ENCODE measurements at places on chromosomes 2 and 18.

GRCh38 chr2:3357926-3358325 lies 19.7 kb downstream of the EIPR1 start:
- DNase-seq: no peak

DNA sequence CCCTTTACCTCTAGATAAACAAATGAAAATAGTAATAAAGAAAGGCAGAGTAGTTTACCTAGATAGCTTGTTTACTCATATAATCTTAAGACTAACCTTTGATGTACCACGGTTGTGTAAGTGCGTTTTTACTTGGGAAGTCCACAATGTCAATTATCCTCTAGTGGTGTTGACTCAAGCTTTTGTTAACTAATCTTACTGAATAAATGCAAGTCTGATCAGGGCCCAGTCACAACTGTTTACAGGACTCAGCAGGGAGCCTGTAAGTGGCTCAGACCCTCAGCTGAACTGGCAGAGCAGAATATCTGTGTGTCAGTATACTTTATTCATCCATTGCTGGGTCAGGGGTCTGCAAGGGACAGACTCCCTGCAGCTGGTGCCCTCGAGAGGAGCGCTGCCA lies 98.1 kb upstream of the ACAA2 start:
- no peak for DNase-seq

GRCh38 chr2:164840930-164841718 lies 499 bp downstream of the COBLL1 start:
- DNase-seq: no peak

DNA sequence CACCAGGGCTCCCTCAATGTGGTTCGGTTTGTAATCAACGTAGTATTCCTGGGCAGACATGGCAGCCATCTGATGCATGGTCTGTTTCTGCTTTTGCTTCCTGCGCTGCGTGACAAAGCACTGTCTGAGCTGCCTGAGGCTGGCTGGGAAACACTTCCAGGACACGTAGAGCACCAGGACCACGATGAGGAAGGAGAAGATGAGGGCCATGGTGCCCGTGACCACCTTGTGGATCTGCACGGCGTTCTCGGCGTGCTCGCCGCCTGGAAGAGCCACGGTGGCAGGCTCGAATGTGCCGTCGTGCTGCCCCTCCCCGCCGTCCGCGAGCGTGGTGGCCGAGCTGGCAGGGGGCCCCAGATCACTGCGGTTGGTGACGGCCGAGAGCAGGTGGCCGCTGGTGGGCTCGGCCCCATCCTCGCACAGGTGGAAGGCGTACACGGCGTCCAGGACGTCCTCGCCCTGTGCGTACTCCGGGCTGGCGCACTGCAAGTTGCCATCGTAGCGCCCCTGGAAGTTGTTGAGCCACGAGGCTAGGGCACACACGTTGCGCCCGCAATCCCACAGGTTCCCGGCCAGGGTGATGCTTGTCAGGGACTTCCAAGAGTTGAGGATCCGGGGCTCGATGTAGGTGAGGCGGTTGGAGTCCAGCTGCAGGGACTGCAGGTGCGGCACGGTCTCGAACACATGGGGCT lies 2.1 kb downstream of the LRRTM1 start:
- DNase-seq: no peak

- DNase-seq: no peak
Measured at GRCh38 chr18:61901323-61901986, 8.6 kb upstream of the RNF152 start.

- DNase-seq: no peak
Measured at GRCh38 chr18:69943021-69943420, 4.7 kb downstream of the CD226 start.

DNA sequence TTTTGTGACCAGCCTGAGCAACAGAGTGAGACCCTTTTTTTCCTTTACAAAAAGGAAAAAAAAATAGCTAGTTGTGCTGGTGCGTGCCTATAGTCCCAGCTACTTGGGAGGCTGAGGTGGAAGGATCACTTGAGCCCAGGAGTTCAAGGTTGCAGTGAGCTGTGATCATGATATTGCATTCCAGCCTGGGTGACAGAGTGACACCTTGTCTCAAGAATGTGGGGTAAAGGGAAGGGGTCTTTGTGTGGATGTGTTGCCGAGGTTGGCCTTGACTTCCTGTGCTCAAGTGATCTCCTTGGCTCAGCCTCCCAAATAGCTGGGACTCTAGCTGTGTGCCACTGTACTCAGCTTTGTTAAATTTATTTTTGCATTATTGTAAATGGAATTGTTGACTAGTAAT lies 120.6 kb downstream of the ZNF407 start:
- DNase-seq: no peak

DNA sequence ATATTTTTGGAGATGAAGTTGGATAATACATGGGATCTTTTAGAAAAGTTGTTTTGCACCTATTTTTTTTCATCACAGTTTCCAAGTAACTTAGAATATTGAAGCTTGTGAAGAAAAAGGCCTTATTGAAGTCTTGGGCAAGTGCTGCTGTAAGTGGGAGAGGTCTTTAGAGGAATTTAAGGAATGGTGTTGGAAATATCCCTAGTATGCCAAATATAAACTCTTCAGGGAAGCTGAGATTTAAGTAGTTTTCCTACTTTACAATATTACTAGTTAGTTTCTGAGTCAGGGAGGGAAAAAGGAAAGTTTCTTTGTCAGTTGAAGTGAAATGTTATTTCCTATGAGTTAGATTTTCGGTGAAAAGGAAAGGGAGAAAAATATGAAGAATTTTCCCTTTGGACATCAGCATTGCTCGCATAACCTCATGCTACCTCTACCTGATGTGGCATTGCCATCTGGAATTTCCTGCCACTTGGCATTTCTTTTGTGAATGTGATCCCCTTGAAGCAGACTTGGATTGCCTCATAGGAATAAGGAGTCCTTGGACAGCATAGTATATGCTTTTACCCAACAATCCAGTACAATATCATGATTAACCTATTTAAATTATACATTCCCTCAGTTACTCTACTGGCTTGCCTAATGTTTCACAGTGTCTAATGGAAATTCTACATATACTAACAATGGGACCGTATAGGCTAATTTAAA lies 12.1 kb downstream of the PLEKHH2 start:
- DNase-seq: no peak

- DNase-seq: no peak
Measured at GRCh38 chr18:47926101-47926850, 4.2 kb downstream of the SMAD2 start.

- no peak for DNase-seq
Measured at GRCh38 chr2:168003876-168004275, 243.5 kb downstream of the STK39 start.

DNA sequence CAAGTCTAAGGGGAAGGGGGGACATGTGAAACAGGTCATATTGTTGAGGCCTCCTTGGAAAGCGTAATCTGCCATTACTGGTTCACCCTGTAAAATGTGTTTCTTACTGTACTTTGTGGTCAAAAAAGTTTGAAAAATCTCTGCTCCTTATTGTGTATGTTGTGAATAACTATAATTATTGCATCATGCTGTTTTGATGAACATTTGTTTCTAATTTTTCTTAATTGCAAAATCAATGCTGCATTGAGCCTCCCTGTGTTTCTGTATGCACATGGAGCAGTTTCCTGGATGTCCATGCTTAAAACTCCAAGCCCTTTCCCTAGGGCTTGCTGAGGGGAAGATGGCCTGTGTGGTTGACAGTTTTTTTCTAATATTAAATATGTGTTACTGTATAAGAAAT lies 158.6 kb downstream of the RNF144A start:
- DNase-seq: no peak

DNA sequence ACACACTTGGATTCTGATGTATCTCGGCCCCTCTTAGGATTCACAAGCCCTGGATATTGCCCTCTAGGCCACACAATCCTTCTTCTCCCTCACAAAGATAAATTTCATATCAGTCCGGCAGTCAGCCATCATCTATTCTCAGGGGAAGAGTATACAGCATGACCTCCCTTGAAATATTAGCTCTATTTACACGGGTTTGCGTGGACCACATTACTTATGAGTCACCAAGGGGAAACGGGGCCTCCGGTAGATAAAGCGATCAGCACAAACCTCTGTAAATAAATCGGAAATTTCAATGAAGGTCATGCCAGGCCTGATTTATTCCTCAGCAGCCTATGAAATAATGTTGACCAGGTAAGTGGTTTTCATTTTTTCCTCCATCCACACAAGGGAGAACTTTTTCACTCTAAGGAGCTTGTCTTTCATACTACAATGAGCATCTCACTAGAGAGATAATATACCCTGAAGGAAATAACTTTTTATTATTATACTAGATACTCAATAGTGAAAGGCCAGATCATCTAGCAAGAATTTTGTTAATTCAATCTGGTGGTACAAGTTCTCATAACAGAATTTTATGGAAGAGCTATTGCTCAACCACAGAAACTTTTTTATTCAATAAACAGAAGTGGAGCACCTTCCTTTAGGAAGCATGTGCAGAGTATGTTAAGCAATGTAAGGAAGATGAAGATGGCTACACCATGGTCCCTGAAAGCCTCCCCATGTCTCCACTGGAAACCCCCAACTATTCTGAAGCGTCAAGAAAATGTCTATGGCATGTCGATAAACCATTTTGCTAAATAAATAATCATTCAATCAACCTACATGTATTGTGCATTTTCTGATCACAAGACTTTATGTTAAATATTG lies 125.2 kb upstream of the PIK3C3 start:
- no peak for DNase-seq

DNA sequence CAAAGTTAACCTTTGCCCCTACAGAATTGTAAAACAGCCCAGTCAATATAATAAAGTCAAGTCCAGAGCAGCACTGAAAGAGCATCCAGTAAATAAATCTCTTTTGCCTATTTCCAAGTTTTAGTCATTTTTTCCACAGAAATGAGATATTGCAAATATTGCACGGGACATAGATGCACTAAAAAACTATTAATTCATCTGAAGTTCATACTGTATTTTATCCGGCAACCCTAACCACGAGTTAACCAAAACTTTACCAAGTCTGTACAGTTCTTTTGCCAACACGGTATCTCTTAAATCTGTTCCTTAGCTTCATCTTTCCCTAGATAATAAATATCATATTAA lies 484 bp upstream of the ASNSD1 start:
- DNase-seq: no peak

GRCh38 chr2:102116630-102117471 lies 25.7 kb upstream of the IL1R1 start:
- DNase-seq: no peak

- no peak for DNase-seq
Measured at GRCh38 chr2:173696274-173696673, 268.9 kb downstream of the SP3 start.

GRCh38 chr18:46073474-46074331 lies 1.6 kb upstream of the PSTPIP2 start:
- no peak for DNase-seq

- DNase-seq: no peak
Measured at GRCh38 chr2:51027968-51028367, 4.0 kb downstream of the NRXN1 start.

- DNase-seq: no peak
Measured at GRCh38 chr2:27025861-27026851, 6.6 kb upstream of the TMEM214 start.

DNA sequence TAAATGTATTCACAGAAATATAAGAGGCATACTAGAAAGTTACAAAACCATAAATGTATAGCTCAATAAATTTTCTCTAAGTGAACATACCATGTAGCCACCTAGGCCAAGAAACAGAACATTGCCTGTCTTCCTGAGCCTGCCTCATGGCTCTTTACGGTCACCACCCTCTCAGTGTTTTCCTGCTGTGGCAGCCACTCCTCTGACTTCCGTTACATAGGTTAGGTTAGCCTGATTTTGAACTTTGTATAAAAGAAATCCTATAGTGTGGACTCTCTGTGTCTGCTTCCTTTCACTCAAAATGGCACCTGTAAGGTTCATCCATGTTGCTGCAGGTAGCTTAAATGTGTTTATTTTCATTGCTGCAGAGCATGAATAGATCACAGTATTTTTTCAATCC lies 11.6 kb upstream of the ST3GAL5 start:
- DNase-seq: no peak

- no peak for DNase-seq
Measured at GRCh38 chr2:119625226-119625625, 53.8 kb upstream of the TMEM177 start.

GRCh38 chr2:181370126-181370525 lies 87.1 kb upstream of the ITGA4 start:
- DNase-seq: no peak

DNA sequence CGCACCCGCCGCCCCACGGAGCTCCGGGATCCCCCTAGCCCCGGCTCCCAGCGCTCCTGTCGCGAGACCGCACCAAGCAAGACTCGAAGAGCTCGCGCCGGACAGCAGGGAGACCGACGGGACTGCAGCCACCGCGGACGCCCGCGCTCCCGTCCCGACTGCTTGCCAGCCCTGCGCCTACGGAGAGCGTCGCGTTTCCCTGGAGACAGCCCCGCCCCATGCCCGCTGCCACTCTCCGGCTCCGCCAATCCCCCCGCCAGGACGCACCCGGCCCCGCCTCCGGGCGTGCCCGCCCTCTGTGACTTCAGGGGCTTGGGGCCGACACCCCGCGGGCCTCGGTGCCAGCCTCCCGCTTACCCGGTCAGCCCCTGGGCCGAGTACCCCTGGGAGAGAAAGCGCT lies at the start of gene ANKMY1:
ANKMY1 (minus strand) TSS at position 181 of the 400 bp plus-strand sequence. CDS start 653 bp downstream, outside the sequence.
- DNase-seq: no peak

DNA sequence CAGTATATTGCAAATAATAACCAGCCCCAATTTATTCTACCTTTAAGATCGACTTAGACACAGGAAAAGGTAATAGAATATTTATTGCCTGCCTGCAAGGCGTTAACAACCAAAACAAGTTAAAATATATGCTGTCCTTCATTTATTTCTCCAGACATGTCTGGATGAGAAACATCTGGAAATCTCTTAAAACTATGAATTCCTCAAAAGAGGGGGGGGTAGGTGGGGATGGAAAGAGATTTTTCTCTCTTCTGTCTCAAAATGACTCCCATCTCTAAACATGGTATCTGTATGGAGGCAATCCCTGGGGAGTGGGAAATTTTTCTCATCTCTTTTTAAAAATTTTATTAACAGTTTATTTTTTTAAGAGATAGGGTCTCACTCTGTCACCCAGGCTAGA lies 113.0 kb downstream of the CDH2 start:
- no peak for DNase-seq

GRCh38 chr2:47079515-47080412 lies 75.3 kb downstream of the STPG4 start:
- no peak for DNase-seq

- no peak for DNase-seq
Measured at GRCh38 chr2:85433511-85434089, 15.1 kb downstream of the SH2D6 start.

DNA sequence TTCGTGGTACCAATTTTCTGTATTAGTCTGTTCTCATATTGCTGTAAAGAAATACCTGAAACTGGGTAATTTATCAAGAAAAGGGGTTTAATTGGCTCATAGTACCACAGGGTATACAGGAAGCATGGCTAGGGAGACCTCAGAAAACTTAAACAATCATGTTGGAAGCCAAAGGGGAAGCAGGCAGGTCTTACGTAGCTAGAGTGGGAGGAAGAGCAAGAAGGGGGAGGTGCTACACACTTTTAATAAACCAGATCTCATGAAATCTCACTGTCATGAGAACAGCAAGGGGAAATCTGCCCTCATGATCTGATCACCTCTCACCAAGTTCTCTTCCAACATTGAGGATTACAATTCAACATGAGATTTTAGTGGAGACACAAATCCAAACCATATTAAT lies 226.8 kb upstream of the TPO start:
- no peak for DNase-seq
